Activated CD4-positive, alpha-beta T cell treated with anti-CD3 and anti-CD28 coated beads, Interleukin-2, Interleukin-6, amounts not matched to agents 100 ng/mL and 50 ng/mL, durations not matched to agents 16 hours and 8 hours (primary cell): ENCODE measurements at places on chromosomes 16 and 17.

DNA sequence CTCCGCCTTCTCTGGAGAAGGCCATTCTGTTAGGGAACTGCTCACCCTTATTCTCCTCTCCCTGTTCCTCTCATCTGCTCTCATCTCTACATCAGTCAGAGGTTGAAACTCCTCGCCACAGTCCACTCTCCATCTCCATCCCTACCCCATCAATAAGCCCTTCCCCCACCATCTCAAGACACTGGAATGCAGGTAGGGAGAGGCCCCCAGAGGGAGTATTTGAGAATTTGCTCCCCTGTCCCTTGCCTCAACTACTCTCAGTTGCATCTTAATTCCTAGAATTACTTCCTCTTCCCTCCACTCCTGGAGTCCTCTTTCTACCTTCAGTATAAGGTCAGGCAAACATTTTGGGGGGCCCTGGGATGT lies 2.0 kb upstream of the AATF start:
- DNase-seq: no peak

GRCh38 chr17:50055055-50055425 lies 870 bp upstream of the ITGA3 start:
- peak; percentile 18 for DNase-seq

GRCh38 chr16:17744921-17745572 lies 274.3 kb upstream of the XYLT1 start:
- no peak for DNase-seq

DNA sequence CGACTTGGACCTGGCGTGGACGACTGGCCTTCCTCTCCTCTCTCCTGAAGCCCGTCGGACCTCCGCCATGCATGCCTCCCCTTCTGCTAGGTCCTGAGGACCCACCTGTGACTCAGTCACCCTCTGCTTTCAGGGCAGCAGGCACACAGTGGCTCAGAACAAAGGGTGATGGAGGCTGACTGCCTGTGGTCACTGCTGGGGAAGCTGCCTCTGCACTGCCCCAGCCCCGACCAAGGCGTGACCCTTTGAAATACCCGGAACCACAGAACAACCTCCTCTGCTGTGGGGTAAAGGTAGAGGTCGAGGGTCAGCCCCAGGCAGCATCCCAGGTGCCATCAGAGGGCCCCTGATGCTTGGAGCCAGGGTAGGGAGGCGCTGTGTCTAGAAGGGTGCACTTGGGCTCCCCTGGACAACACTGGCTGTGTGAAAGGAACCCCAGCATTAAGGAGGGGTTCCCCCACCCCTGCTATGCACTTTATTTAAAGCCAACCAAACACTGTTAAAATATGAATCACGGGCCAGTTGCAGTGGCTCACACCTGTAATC lies 12.5 kb upstream of the SLC4A1 start:
- no peak for DNase-seq

DNA sequence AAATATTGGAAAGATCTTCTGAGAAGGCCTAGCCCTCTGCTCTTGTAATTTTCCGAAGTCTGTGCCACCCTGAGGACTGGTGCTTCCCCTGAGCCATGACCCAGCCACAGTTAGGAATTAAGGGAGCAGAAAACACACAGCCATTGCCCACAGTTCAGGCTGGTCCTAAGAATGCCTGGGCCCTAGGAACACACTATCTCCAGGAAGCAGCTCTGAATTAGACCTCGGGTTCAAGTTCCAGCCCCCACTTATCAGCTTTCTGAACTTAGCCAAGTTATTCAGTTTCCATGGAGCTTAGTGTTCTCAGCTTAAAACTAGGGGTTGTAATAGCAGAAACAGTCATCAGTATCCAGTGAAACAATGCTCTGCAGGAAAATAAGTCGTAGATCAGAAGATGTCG lies 56.0 kb downstream of the CDH13 start:
- no peak for DNase-seq

DNA sequence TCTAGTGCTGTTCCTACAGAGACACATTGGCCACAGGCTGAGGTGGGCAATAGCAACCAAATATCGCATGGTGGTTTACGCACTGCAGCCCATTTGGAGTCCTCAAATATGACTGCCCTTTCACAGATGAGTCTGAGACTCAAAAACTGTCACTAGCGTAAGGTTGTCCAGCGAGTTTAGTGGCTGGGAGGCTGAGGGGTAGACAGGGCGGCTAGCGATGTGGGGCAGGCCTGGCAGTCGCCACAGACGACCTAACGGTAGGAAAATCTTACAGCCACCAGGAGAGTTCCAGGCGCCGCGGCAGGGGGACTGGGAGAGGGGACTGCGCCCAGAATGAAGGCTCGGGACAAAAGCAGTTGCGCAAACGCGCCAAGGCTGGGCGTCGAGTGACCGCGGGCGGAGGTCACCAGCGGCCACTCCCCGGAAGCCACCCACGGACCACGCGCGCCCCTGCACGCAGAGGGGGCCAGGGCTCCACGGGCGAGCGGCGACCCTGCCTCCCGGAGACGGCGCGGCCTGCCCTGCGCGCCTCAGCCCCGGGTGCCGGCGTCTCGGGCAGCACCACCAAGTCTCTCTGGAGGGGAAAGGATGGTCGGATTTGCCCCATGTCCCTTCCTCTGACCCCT lies 699 bp upstream of the MAP1LC3B start:
- no peak for DNase-seq
